ENCODE measurements at places on chromosomes 7 and 10.

- H3K36me3 ChIP-seq = peaks cover 9% of the 10 kb centered on the region
- DNase-seq = no peak
- no peaks in the 10 kb centered on the region for H3K27me3 ChIP-seq
- H3K4me3 ChIP-seq = no peak overlapping the region
- no peaks in the 10 kb centered on the region for H3K4me1 ChIP-seq
Observed at GRCh38 chr10:97356318-97356914, 21.9 kb upstream of the FRAT2 start.

DNA sequence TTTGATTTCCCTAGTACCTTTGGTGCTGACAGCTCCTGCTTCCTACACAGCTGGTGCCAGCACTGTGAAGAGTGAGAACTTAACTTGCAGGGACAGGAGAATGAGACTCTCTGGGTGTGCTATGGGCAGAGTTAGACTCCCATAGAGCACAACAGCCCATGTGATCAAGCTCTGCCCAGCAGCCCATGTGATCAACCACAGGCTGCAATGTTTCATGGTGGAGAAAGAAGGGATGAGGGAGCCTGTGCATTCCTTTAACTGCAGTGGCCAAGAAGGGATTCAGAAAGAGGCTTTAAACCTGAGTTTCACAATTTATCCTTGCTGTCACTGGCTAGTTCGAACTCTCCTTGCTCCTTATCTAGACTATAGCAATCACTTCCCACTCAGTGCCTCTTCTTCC, 10.0 kb upstream of the MEST start:
- no peaks in the 10 kb centered on the region for H3K27me3 ChIP-seq
- peaks cover 6% of the 10 kb centered on the region for H3K4me1 ChIP-seq

- H3K27ac ChIP-seq = no peak overlapping the region
- no peaks in the 10 kb centered on the region for H3K27me3 ChIP-seq
- DNase-seq = no peak
- no peaks in the 10 kb centered on the region for H3K36me3 ChIP-seq
- H3K4me1 ChIP-seq = no peaks in the 10 kb centered on the region
Observed at GRCh38 chr7:155414547-155415492, 43.1 kb upstream of the EN2 start.

- no peak overlapping the region for H3K4me3 ChIP-seq
- no peaks in the 10 kb centered on the region for H3K27me3 ChIP-seq
- H3K4me1 ChIP-seq = no peaks in the 10 kb centered on the region
- no peak for DNase-seq
- H3K27ac ChIP-seq = no peak overlapping the region
Observed at GRCh38 chr10:11578802-11579255, 32.6 kb downstream of the USP6NL start.

DNA sequence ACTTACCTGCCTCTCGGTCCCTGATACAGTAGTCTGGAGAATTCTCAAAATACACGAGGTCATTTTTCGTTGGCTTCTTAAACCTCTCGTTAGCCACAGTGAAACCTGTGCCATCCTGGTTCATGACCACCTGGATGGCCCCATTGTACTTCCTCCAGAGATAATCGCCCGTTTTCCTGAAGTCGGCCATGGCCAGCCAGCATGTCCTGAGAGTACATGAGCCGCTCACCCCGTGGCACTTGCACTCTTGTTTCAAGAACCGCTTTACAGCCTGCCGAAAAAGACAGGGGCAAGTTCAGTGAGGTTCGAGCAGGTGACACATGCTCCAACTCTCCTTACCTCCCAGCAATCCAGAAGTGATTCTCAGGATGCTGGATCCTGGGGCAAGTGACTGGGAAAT, 25.3 kb downstream of the WNT2 start:
- H3K4me3 ChIP-seq = no peak overlapping the region
- H3K4me1 ChIP-seq = no peaks in the 10 kb centered on the region
- no peak for DNase-seq

- no peaks in the 10 kb centered on the region for H3K36me3 ChIP-seq
- DNase-seq = no peak
- H3K4me1 ChIP-seq = peaks cover 17% of the 10 kb centered on the region
- H3K4me3 ChIP-seq = peak within 1 kb of the TSS; percentile 97
Observed at GRCh38 chr7:33109005-33109757, at the start of gene RP9. Gene RP9 (minus strand): TSS chr7:33109404. CDS start chr7:33109372, 32 bp downstream.

- H3K4me3 ChIP-seq = no peak overlapping the region
- no peaks in the 10 kb centered on the region for H3K4me1 ChIP-seq
- H3K36me3 ChIP-seq = no peaks in the 10 kb centered on the region
- no peak overlapping the region for H3K27ac ChIP-seq
- no peak for DNase-seq
- no peaks in the 10 kb centered on the region for H3K27me3 ChIP-seq
Observed at GRCh38 chr7:71096351-71096750, 35.6 kb upstream of the GALNT17 start.

DNA sequence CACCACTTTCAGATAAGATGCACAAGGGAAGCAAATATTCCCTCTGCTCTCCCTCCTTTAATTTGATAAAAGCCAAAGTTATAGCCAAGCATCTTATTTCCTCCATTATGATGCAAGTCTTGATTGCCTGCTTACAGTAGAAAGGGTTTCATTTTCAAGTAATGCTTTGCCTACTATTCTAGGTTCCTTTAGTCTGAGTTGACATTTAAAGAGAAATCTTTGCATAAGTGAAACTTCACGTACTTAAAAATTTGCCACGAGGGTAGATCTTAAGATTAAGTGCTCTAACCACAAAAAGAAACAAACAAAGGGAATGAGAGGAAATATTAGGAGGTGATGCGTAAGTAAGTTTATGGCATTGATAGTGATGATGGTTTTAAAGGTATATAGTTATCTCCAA, 78.1 kb upstream of the VWDE start:
- H3K36me3 ChIP-seq = no peaks in the 10 kb centered on the region
- H3K4me3 ChIP-seq = no peak overlapping the region
- no peaks in the 10 kb centered on the region for H3K27me3 ChIP-seq
- no peaks in the 10 kb centered on the region for H3K4me1 ChIP-seq
- no peak for DNase-seq

GRCh38 chr10:3290550-3290949, 118.0 kb upstream of the PITRM1 start:
- H3K4me1 ChIP-seq = no peaks in the 10 kb centered on the region
- H3K27ac ChIP-seq = no peak overlapping the region
- no peak overlapping the region for H3K4me3 ChIP-seq
- H3K27me3 ChIP-seq = no peaks in the 10 kb centered on the region

DNA sequence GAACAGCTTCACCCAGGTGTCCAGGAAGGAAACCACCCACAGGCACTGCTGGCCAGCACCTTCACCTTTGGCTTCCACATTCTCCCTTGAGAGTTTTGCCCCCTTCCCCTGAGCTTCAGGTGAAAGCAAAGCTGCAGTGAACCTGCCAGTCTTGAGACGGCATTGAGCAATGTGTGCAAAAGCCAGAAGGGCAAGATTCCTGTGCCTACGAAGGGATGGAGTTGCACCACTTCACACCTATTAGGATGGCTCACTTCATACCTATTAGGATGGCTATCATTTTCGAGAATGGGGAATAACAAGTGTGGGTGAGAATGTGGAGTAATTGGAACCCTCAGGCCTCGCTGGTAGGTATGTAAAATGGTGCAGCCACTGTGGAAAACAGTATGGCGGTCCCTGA, 7.2 kb downstream of the HABP2 start:
- peaks cover 3% of the 10 kb centered on the region for H3K4me1 ChIP-seq
- no peaks in the 10 kb centered on the region for H3K27me3 ChIP-seq
- DNase-seq = no peak
- no peaks in the 10 kb centered on the region for H3K36me3 ChIP-seq
- no peak overlapping the region for H3K4me3 ChIP-seq

GRCh38 chr7:1050956-1051690, 6.8 kb downstream of the GPR146 start:
- H3K27ac ChIP-seq = no peak overlapping the region
- no peak for DNase-seq
- no peaks in the 10 kb centered on the region for H3K36me3 ChIP-seq
- H3K4me3 ChIP-seq = no peak overlapping the region
- H3K4me1 ChIP-seq = peaks cover 20% of the 10 kb centered on the region
- H3K27me3 ChIP-seq = no peaks in the 10 kb centered on the region
